ENCODE measurements at places on chromosomes 1 and 21.

GRCh38 chr1:109517337-109517736 is 7.8 kb upstream of the AMIGO1 start:
- DNase-seq, result no peak

GRCh38 chr1:212981025-212981495 is 30.7 kb downstream of the VASH2 start:
- no peak for DNase-seq

DNA sequence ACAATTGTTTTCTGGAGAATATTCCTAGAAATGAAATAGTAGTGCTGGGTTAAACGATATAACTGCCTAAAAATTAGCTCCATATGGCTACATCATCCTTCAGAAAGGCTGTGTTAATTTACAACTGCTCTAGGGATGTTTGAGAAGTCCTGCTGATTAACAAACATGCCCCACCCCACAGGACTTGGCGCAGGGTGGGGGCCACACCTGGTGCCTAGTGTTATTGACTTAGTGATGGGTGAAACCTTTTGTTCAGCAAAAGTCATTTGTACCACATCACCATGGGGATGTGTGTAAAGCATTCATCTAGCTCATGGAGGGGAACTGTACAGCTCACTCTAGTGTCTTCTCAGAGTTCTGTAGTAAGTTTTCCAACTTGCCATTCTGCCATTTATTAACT is 492.8 kb downstream of the CAMTA1 start:
- no peak for DNase-seq

DNA sequence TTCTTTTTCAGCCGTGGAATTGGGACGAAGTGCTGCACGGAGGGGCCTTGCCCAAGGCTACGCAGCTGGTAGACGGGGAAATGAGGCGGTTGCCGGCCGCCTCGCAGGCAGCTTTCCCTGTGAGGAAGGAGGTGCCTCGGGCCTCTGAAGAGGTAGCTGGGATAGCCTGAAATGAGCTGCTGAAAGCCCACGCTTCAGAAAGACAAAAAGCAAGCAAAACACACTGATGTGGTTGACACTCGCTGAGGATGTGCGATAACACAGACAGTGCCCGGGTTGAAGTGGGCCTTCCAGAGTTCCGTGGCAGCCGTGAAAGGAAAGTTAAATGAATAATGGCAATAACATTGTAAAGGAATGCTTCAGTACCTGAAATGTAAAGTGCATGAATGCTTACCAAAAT is 47.2 kb downstream of the S1PR1 start:
- DNase-seq, result no peak

DNA sequence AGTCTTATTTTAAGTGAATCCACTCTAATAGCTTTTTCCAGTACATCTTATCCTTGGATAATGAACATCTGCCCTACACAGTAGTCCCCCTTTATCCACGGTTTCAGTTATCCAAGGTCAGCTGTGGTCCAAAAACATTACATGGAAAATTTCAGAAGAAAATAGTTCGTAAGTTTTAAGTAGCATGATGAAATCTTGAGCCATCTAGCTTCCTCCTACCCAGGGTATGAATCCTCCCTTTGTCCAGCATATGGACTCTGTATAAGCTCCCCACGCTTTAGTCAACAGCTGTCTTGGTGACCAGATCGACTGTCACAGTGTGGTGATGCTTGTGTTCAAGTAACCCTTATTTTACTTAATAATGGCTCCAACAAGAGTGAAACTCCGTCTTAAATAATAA is 2.6 kb downstream of the GLRX2 start:
- no peak for DNase-seq

DNA sequence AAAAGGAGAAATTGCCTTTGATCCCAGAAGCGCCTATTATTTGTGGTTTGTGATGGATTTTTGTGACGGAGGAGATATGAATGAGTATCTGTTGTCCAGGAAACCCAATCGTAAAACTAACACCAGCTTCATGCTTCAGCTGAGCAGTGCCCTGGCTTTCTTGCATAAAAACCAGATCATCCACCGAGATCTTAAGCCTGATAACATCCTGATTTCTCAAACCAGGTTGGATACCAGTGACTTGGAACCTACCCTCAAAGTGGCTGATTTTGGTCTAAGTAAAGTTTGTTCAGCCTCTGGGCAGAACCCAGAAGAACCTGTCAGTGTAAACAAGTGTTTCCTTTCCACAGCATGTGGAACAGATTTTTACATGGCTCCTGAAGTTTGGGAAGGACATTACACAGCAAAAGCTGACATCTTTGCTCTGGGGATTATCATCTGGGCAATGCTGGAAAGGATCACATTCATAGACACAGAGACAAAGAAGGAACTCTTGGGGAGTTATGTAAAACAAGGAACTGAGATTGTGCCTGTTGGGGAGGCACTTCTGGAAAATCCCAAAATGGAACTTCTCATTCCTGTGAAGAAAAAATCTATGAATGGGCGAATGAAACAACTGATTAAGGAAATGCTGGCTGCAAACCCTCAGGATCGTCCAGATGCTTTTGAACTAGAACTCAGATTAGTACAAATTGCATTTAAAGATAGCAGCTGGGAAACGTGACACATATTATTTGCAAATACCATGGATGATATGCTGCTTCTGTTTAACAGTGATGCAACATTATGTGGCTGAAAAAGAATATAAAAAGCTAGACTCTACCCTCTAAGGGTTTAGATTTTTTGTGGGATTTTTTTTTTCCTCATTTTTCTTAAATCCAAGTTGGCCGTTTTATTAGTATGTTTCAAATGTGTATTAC is 10.5 kb downstream of the PDIK1L start:
- no peak for DNase-seq

DNA sequence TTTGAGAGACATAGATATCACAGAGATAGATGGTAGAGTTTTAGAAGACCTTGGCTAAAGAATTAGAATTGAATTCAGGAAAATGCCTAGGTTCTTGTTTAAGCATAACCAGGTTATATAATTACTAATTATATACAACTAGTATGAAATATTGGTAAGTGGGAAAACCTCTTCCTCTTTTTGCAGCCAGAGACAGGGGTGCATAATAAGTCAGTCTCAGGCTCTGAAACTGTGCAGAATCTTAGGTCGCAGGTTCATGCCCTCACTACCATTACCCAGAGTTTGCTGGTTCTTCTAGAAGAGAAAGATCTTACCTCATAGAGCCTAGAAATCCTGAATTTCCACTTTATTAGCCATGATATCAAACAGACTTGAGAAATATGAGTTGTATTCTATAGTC is 183.3 kb downstream of the NEK7 start:
- DNase-seq, result no peak

Data from HS-27A (cell line).